ENCODE measurements at places on chromosomes 12 and 14.

DNA sequence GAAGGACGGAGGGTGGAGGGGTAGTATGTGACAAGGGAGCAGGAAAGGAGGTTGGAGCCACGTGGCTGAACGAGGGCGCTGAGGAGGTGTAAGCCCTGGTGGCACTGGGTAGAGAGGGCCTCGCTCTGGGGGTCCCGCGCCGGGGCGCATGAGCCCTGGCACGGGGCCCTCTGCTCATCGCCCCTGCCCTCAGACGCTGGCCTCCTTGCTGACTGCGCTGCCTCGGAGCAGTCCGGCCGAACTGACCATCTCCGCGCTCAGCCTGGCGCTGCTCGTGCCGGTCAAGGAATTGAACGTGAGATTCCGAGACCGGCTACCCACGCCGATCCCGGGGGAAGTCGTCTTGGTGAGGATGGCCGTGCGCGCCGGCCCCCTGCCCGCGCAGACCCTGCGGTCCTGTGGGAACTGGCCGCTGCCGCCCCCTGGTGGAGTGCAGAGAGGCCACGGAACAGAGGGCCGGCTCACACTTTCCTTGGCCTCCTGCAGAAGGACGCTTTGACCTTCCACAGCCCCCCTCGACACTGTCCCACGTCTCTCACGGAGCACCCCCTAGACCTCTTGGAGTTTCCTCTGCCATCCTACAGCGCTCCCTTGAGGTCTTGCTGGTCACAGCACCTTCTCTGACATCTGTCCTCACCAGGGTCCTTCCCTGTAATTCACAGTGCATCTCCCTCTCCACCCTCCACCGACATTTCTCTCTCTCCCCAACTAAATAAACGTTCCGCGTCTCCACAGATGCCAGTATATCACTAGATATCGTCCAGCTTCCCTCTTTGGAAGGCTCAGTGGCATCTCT is 10.5 kb downstream of the ARHGEF25 start:
- DNase-seq, result peak; percentile 70

DNA sequence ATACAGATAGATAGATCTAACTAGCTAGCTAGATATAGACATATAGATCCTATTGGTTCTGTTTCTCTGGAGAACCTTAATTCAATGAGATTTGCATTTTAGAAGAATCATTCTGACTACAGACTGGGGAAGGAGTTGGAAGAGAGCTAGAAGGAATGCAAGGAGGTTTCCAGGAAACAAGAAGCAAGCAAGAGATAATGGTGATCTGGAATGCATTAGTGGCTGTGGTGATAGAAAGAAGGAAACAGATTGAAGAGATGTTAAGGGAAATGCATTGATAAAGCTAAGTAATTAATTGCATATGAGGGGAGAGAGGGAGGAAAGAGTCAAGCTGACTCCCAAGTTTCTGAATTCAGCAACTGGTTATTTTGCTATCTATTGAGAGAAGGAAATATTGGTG is 42.7 kb downstream of the DBX2 start:
- peak; percentile 24 for DNase-seq

DNA sequence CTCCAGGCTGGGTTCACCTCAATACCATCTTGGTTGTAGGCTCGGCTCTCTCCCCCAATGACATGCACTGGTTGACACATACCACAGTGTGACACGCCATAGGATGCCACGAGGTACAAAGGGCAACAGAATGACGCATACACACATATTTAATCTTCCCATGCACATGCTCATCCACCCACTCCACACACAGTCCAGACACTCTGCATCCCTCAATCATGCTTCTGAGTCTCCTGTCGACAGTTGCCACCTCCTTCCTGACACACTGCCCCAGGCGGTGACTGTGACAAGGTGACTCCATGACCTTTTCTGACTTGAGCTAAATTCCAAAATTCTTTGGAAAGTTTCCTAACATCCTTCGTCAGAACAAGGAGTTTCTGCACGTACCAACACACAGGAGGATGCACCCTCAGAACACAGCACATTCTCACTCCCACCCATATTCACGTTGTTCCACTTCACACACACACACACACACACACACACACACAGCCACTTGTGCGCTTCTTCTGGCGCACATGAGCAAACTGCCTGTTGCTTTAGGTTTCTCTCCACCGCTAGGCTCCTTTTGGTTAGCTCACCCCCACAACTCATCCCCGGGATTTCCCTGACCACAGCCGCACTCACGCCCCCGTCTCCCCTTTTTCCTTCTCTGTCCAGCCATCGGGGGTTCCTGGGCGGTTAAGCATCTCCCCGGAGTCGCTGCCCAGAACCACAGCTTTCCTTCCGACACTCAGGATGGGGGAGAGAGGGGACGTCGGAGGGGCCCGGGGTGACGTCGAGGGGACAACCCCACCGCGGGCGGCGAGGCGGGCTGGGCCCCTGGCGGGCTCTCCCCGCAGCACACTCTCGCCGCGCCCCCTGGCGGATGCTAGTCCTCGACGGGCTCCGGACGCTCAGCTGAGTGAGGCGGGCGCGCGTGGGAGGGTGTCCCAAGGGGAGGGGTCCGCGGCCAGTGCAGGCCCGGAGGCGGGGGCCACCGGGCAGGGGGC is 536 bp upstream of the WNT1 start:
- DNase-seq, result peak; percentile 62

DNA sequence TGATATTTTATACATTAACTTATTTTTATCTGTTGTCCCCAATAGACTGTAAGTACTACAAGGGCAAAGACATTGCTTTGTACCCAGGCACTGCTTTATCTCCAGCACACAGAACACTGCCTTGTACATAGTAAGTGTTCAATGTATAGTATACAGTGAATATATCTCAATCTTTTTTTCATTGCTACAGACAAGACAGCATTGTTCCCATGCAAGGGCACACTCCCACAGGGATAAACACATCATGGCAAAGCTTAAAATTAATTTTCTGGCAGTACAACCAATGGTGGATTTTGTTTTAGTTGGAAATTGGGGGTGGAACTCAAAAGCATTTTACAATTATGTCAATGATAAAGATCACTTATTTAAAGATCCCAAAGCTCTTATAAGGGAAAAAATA is 112.3 kb upstream of the EEA1 start:
- DNase-seq, result no peak

GRCh38 chr12:94286583-94287244 is 138.3 kb downstream of the PLXNC1 start:
- DNase-seq, result no peak

DNA sequence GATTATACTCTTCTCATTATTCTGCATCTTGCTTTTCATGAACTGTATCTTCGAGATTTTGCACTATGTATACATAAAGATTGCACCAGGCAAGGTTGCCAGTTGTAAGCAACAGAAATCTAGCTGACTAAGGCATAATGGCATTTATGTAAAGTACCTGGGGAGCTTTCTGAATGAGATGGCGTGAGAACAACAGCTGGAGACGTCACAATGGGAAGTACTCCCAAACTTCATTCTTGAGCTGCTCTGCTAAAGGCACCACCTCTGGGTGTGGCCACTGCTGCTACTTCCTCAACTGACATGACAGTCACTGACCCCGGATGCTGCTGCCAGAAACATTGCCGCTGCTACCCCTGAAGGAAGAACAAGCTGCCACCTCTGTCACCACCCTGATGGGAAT is 220.7 kb downstream of the NOVA1 start:
- DNase-seq, result no peak

DNA sequence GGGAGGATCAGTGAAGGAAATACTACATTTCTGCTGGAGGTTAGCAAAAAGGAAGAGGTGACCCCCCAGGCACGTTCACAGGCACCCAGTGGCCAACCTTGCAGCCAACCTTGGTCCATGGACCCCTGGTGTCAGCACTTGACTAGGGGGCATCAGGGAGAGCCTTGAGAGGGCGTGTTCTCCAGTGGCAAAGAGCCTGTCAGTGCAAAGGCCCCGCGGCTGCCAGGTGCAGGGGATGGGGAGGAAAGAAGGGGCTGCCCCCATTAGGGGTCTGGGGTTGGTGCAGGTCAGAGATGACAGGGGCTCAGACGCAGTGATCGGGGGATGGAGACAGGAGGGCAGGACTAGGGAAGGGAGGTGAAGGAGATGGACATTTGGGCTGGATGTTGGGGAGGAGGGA is 22.7 kb upstream of the ULK1 start:
- DNase-seq, result no peak

DNA sequence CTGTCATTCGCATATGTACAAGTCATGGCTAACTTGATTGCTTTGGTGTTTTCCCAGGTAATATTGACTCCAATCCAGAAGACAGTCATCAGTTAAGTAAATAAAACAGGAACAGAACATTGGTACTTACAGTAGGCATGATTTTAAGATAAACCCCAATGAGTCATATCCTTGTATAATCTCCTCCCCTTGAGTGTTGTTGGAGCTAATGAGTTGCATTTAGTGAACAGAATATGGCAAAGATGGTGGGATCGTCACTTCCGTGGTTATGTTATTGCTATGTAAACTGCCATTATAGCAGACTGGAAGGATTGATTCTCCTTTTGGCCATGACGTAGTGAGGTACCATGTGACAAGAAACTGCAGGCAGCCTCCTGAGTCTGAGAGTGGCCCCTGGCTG is 102.2 kb downstream of the TMX1 start:
- no peak for DNase-seq

DNA sequence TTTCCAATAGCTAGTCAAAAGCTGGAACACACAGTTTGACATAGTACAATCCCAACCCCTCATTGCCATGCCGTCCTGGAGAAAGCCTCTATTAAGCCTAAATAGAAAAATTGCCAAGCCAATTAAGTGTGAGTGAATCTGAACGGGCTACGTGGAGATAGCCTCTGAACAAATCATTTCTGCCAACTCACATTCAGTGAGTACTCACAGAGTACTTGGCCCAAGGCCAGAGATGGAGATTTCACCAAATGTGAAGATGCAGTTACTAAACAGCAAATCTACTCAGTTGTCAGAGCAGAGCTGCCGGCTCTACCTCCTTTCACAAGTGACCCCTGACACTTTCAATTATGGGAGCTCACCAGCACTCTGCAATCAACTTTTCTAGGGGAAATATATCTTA is 350.0 kb downstream of the GALC start:
- peak; percentile 61 for DNase-seq

DNA sequence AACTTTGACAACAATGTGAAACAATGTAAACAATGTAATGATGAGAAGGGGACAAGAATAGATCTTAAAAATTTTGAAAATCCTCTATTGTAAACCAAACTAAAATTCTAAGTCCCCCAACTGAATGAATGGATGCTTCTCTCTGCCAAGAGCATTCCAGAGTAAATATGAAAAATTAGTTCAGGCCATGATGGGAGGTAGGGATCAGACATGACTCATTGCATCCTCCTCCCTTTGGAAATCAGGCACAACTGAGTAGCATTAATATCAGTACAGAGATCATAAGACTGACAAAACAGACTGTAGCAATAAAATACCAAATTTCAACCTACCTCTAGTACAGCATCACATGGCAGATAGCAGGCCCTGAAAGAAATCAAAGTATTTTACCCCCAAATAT is 559.9 kb downstream of the C12orf50 start:
- DNase-seq, result no peak

GRCh38 chr12:53476769-53477209 is 22.5 kb downstream of the MAP3K12 start:
- no peak for DNase-seq

GRCh38 chr12:570921-571794 is 92.1 kb downstream of the NINJ2 start:
- DNase-seq, result peak; percentile 76

DNA sequence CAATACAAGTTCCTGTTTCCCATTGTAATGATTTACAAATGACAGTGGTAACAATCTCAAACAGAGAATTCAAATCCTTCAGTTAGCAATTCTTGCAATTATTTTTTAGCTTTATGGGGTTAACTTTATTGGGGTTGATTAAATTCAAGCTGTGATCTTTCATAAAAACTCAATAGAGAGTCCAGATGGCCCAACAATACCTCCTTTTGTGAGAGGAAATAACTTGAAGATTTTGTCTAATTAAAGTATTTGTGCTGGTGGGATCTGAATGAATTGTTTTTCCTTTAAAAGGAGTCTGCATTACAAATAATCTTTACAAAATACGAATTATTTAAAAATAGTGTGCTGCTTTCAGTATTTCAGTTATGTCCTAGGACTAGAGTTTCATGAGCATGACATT is 4.4 kb upstream of the ARHGAP5 start:
- DNase-seq, result no peak

- DNase-seq, result no peak
These were observed 66.7 kb upstream of the E2F7 start for GRCh38 chr12:77131977-77132490.

DNA sequence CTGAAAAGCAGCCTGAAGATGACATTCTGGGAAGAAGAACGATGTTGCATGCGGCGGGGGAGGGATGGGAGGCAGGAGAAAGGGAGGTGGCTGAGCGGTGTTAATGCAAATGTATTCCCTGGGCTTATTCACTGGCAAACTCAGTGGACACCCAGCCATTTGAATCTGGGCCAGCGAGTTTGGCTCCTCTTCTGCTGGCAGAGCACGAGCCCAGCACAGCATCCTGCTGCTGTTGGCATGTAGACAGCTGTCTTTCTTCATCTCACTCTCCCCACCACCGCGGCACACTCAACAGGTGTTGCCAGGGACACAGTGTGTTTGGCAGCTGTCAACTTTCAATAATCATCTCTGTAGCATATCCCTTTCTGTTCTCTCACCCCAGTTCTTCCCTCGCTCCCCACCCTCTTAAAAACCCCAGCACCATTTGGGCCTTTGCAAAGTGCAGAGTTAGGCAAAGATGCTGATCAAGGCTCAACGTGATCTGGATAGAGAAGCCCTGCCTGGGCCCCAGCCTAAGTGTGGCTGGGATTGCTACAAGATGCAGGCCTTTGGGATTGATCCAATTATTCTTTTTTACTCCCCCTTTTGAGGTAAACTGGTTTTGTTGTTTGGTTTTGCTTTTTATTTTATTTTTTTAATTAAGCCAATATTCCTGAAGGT is 131.9 kb downstream of the EXOC5 start:
- DNase-seq, result peak; percentile 72

- DNase-seq, result peak; percentile 47
These were observed 142.1 kb downstream of the SLC16A7 start for GRCh38 chr12:59737725-59738463.

DNA sequence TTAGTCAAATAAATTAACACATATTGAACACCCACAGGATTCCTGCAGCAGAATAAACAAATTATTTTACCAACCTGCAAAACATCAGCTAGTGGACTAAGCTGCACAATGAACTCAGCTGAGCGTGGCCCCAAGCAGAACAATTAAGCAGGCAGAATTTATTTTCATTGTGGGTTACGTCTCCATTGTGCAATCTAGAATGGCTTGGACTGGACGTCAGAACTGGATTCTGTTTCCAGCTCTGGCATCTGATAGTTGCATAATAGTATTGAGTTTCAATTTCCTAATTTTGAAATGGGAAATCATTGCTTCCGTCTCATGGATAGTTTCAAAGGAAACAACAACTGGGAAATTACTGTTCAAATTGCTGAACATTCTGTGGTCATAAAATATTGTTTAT is 35.5 kb upstream of the RERG start:
- DNase-seq, result no peak

GRCh38 chr14:39383026-39383660 is 49.1 kb downstream of the FBXO33 start:
- no peak for DNase-seq

- DNase-seq, result no peak
These were observed 7.8 kb downstream of the GALNT6 start for GRCh38 chr12:51383269-51383905.

- no peak for DNase-seq
These were observed 66.9 kb downstream of the ERH start for GRCh38 chr14:69331206-69331605.

- DNase-seq, result peak; percentile 48
These were observed 14.8 kb upstream of the CALM1 start for GRCh38 chr14:90381999-90382451.
